Esophagus mucosa (tissue), 1 donor: ENCODE measurements at places on chromosomes 1 and 21. TPM values are rescaled to one million over a fixed set of nuclear protein-coding genes. Genes with fewer than 3 reads are reported as not detected.

- ATAC-seq, result no peak
Measured at GRCh38 chr21:46284733-46285132, 678 bp downstream of the MCM3AP start.

DNA sequence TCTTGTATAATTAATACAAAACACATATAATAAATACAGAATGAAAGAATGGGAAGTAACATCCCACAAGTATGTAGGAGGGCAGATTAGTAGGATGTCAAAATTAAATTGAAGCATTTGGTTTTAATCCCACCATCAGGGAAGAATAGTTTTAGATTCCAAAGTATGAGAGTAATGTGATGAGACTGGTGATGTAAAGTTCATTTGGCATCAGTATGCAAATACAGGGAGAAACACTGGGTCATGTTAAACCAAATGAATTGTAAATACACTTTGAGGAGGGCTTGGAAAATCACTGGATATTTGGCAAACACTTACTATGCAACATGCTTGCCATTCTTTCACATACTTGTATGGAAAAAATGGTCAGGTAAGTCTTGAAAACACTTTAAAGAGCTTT lies 358.8 kb downstream of the DPYD start:
- no peak for ATAC-seq

- no peak for ATAC-seq
Measured at GRCh38 chr1:178686407-178686806, 38.6 kb upstream of the RALGPS2 start.

DNA sequence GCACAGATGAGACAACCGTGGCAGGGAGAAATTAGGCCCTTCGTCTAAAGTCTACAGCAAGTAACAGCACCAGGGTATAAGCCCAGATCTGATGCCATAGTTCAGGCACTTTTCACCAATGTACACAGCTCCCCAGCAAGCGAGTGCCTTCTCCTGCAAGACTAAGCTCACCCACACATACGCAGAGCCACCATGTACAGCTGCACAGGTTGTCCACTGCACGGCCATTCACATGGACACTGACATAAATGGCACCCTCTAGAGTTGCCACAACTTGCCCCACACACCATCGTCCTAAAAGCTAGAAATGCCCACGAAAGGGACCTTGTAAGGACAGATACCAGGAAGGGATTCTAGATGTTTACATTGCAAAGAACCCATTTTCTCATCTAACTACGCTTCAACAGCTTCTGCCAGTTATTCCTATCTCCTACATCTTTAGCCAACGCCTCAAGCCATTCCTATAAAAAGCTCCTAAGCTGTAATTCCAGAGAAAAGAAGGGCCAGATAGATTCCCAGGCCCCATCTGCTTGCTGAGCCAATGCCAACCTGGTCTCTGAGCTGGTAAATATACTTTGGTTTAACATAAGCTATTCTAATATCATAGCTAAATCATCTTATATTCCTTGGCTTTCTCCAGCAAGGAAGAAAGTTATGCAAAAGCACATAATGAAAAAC lies 174.0 kb upstream of the KAZN start:
- ATAC-seq, result no peak

DNA sequence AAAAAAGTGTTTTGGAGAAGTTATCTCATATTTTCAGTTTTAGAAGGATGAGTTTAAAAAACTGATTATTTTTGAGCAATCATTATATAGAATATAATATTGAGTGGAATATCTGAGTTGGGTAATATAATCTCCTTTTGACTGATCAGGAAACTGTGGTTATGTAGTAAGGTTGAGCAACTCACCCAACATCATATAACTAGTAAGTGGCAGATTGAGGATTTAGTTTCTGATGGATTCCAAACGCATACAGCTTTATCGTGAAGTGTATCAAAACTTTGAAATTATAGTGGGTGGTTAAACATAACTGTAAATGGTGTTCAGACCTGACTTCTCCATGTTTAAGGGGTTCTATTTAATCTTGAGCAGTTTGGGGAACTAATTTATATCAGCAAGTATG lies 98.6 kb downstream of the OLFM3 start:
- no peak for ATAC-seq

DNA sequence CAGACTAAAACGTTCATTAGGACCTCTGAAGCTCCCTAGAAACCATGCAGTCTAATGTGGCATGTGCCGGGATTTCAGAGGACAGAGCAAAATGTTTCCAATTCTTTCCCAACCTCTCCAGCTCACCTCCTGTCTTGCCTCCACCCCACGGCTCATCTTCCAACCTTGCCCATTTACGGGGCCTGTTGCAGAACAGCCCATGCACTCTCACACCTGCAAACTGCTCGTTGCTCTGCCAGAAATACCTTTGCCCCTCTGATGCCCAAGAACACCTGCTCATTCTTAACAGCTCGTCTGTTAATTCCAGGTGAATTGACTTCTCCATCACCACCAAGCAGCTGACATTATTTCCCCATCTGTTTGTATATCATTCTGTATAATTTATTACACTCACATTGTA lies 53.9 kb upstream of the LBR start:
- no peak for ATAC-seq

- ATAC-seq, result no peak
Measured at GRCh38 chr1:114089502-114090138, 64.0 kb downstream of the SYT6 start.

- ATAC-seq, result no peak
Measured at GRCh38 chr21:32698971-32699693, 28.7 kb downstream of the SYNJ1 start.

- ATAC-seq, result no peak
Measured at GRCh38 chr1:165444897-165445370, at the start of gene RXRG. TSS of gene RXRG (minus strand) at chr1:165445126. CDS start at chr1:165444893, 233 bp downstream.

DNA sequence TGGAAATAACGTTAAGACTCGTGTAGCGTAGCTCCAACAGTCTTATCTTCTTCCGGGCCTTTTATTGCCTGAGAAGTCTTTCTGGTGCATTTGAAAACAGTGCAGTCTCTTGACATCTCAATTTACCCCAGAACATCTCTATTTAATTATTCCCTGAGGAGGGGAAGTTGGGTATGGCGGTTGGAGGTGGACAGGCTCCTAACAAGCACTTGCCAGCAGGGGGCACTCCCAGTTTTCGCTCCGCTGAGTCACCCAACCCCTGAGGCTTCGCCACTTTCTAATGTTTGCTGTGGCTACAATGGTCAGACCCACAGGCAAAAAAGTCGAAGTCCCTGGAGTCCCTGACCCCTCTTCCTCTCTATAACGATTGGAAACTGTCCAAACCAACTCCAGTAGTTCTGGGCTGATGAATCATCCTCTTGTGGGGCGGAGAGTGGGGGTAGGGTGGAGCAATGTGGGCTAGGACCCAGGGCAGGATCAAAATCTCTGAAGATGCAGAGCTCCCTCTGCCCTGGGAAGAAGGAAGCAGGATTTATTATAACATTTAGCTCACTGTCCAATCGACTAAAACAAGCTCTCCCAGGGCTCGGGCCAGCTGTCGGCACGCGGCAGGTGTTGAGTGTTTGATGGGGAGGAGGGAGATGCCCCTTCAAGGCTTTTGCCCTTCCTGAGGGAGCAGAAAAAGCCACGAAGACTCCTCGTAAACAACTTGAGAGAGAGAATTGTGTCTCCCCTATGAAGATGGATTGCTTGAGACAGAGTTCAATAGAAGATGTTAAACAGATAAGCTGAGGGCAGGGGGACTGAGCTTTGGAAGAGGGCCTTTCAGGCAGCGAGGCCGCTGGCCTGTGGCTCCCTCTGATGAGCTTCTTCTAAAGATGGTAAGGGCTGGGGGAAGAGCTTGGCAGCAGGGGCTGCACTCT lies 85.7 kb downstream of the BRINP2 start:
- ATAC-seq, result peak; percentile 50

- ATAC-seq, result peak; percentile 40
Measured at GRCh38 chr1:53413175-53414001, 45.8 kb upstream of the DMRTB1 start.

- no peak for ATAC-seq
Measured at GRCh38 chr1:93824834-93825233, 54.2 kb downstream of the DNTTIP2 start.

DNA sequence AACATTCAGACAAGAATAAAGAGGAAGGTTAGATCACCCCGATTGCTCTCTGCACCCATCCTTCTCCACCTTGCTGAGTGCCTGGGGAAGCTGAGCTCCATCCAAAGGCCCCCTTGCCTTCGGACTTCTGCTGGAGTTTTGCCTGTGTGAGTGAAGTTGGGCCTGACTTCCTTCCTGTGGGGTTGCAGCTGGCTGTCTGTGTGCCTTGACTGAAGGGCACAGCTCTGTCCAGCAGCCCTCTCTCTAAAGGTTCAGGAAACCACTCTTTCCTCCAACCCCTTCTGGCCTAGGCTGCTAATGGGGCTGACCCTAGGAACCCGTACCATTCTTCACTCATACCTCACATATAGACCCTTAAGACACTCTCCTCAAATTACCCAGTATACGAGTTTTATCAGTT lies 173.4 kb upstream of the HMCN1 start:
- ATAC-seq, result no peak

GRCh38 chr1:156392452-156392853 lies 23.4 kb downstream of the RHBG start:
- ATAC-seq, result no peak

DNA sequence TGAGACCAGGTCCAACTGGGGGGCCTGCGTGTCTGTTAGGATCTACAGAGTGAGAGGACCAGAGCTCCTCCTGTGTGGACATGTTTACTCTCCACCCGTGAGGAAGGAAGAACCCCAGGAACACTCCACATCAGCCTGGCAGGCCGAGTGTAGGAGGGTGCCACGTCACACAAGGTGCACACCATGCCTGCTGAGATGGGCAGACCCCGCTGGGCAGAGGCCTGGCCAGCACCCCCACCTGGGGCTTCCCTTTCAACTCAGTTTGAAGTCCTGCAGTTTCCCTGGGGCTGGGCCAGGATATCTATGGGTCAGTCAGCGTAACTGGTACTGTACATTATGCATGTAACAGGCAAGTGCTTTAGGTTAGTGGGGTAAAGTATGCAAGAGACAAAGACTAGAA lies 30.1 kb upstream of the PCBP3 start:
- no peak for ATAC-seq

- ATAC-seq, result no peak
Measured at GRCh38 chr1:64538389-64538788, 68.5 kb downstream of the CACHD1 start.

GRCh38 chr1:155001675-155002463 lies 733 bp upstream of the ZBTB7B start:
- peak; percentile 82 for ATAC-seq

- no peak for ATAC-seq
Measured at GRCh38 chr1:204830747-204831146, 39.9 kb upstream of the NFASC start.

DNA sequence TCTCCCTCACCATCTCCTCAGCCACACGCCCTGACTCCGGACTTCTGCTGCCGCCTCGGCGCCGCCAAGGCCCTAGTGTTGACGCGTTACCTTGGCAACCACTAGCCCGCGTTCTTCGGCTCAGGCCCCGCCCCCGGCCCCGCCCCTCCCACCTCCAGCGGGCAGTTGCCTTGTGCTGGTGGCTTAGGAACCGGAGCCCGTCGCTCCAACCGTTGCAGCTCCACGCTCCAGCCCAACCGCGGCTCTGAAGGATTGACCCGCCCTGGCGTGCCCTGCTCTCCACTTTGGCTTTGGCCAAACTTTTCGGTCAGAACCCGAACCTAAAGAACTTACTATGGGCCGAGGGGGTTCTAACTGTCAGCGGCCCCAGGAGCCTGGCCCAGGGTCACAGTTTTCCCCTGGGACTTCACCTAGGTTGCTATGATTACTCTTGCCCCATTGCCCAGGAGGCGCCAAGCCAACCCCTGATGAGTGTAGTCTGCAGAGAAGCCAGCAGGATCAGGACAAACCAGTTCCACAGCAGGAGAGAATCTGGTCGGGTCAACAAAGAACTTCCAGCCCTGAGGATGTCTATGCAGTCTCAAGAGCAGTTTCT lies at the start of gene CFAP45:
Gene CFAP45, minus strand, starts transcription at position 80 of the 595 bp plus-strand sequence. Its CDS starts 67 bp downstream, at position 13.
- peak; percentile 97 for ATAC-seq

GRCh38 chr1:27598902-27599528 lies 4.9 kb downstream of the AHDC1 start:
- ATAC-seq, result no peak

GRCh38 chr1:116847688-116848531 lies 61.8 kb upstream of the PTGFRN start:
- ATAC-seq, result no peak

DNA sequence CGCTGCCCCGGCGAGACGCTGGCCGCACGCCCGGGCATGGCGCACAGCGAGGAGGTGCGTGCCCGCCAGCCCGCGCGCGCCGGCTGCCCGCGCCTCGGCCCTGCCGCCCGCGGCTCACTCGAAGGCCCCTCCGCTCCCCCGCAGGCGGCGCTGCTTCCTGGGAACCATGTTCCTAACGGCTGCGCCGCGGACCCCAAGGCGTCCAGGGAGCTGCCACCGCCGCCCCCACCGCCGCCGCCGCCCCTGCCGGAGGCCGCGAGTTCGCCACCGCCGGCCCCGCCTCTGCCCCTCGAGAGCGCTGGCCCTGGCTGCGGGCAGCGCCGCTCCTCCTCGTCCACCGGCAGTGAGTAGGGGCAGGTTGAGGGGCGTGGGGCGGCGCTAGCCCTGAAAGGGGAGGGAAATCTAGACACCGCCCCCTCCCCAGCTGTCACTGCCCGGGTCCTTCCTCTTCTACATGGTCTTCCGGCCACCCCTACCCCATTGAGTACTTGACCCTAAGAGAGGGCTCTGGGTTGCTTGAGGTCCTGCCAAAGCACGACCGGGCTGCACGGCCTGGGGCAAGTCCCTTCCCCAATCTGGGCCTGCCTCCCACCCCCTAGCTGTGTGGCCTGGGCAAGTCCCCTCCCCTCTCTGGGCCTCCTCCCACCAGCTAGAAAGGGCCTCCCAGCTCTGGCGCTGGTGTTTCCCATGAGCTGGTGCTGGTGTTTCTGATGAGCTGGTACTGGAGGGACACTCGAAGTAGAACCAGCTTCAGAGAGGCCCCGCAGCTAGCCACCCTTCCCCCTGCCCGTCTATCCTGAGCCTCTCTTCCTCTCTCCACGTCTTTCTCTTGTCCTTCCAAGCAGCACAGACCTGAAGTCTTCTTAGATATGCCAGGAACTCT lies 17.0 kb downstream of the TNFRSF25 start:
- peak; percentile 2 for ATAC-seq

GRCh38 chr1:206470692-206471414 lies 577 bp downstream of the IKBKE start:
- peak; percentile 38 for ATAC-seq

DNA sequence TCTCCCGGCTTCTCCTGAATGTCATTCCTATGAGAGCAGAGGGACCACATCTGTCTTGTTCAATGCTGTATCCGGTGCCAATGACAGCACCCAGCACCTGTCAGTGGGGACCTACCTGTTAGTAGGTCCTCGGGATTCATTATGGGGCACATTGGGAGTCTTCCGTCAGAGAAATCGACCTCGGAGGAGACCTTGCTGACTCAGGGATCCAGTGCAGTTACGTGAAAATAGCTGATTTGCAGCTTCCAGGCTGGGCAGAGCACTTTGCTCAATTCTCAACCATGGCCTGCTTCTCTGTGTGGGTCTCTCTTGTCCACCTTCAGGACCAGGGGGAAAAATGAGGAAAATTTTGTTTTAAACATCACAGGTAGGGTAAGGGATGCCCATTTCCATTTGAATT lies 130.2 kb downstream of the PRDM2 start:
- ATAC-seq, result no peak

The RBP7 gene
- 13.4 TPM for total RNA-seq

The C1orf94 gene
- not detected for total RNA-seq

The MUTYH gene
- total RNA-seq, result 10.8 TPM

The LAMTOR5 gene
- total RNA-seq, result 102 TPM

The MINDY1 gene
- 33.4 TPM for total RNA-seq

The EDN2 gene
- total RNA-seq, result 4.7 TPM

The G0S2 gene
- 2.3 TPM for total RNA-seq

The NBPF10 gene
- total RNA-seq, result 3.6 TPM

The TNNT2 gene
- total RNA-seq, result 3.9 TPM

The ZNF695 gene
- total RNA-seq, result 1.6 TPM

The IGSF9 gene
- 13.0 TPM for total RNA-seq

The NUF2 gene
- 8.6 TPM for total RNA-seq

The PKLR gene
- 0.20 TPM for total RNA-seq

The C1orf226 gene
- 4.8 TPM for total RNA-seq

The NR5A2 gene
- 0.60 TPM for total RNA-seq
